Activated CD4-positive, alpha-beta T cell treated with anti-CD3 and anti-CD28 coated beads for 4 hours (primary cell): ENCODE measurements at places on chromosomes 1 and 21.

DNA sequence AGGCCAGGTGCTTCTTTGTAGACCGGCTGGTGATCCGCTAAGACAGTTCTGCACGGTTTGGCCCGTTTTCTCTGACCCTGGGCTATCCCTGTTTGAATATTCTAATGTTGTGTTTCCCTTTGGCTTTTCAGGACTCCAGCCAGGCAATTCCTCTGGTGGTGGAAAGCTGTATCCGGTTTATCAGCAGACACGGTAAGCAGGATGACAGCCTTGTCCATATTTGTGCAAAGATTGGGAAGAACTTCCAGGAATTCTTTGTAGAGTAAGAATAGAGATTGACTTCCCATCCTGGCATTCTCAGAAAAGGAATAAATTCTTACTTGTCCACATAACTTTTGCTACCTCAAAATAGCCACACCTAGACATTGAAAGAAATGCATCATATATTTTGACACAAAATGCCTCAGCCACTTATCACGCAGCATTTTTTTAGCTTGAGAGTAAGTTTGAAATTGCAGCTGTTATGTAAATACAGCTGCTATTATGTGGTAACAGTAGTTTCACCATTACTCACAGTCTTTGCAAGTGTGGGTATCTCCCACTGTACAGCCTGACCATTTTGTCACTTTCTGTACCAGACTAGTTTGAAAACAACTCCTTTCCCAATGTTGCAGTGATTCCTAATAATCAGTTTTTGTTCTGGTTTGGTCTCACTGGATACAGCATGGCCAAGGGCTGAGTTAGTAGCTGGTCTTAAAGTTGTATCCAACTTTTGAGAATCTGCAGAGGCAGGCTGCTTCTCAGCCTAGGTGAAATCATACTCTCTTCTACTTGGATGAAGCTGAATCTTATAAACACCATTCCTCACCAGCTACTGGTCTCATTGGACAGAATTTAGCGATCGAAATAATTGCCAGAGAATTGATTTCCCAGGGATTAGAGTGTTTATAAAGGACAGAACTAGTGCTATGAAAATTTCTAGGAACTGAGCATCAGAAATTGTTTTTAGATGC lies 40.0 kb upstream of the IKBKE start:
- DNase-seq: no peak

- peak; percentile 35 for DNase-seq
These were observed 57.9 kb upstream of the S1PR1 start for GRCh38 chr1:101178688-101179491.

DNA sequence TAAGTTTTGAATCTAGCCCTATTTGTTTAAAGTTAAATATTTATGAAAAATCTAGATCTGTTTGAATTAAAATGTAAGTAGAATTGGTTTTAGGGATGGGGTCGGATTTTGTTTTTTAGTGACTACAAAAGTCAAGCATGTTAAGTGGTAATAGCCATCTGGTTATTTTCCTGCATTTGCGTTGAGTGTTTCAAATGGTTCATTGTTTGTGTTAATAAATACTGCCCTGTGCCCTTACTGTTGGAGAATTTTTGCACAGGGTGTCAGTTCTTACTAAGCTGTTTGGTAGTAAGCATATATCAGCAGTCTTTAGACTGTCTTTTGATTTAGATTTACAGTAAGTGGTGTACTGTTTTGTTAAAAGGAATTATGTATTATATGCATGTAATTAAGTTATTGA lies 46.1 kb upstream of the TARS2 start:
- no peak for DNase-seq

GRCh38 chr1:104630567-104631149 lies 881.0 kb downstream of the AMY1C start:
- no peak for DNase-seq

GRCh38 chr1:50750021-50750619 lies 209.9 kb downstream of the FAF1 start:
- DNase-seq: no peak

GRCh38 chr1:229342656-229343569 lies at the start of gene CCSAP:
Gene CCSAP (minus strand): TSS chr1:229343047. CDS start chr1:229342465, 582 bp downstream.
- DNase-seq: peak; percentile 56
